T-helper 1 cell (primary cell): ENCODE measurements at places on chromosomes 16 and 17.

DNA sequence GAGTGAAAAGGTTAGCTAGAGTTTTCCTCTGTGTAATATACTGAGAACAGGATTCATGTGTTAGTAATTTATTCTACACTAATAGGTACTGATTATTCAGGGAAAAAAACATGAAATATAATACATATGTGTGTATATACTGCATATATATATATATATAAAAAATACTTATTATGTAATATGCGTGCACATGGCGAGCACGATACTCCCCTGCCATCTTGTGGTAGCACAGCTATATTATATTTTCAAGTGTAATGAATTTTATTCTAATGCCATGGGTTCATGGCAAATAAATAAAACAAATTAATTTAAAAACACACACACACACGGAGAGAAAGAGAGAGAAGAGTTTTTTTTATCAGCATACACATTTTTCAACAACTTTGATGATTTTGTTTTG is 460.6 kb downstream of the KCNJ2 start:
- no peak for DNase-seq

- no peak for DNase-seq
Measured at GRCh38 chr16:24883714-24884151, 38.0 kb downstream of the SLC5A11 start.

DNA sequence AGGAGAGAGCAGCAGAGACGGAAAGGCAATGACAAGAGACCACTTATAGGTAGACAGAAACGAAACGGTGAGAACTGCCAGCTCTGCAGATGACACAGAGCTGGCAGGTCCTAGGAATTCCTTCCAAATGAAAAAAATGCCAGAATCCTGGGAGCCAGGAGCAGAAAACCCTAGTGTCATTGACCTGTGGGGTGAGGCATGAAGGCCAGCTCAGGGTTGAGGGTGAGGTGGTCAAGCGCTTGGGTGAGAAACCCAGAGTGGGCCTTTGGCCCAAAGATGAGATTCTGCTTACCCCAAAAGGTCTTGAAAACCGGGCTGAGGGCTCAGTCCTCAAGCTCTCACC is 9.2 kb downstream of the HIC1 start:
- no peak for DNase-seq

DNA sequence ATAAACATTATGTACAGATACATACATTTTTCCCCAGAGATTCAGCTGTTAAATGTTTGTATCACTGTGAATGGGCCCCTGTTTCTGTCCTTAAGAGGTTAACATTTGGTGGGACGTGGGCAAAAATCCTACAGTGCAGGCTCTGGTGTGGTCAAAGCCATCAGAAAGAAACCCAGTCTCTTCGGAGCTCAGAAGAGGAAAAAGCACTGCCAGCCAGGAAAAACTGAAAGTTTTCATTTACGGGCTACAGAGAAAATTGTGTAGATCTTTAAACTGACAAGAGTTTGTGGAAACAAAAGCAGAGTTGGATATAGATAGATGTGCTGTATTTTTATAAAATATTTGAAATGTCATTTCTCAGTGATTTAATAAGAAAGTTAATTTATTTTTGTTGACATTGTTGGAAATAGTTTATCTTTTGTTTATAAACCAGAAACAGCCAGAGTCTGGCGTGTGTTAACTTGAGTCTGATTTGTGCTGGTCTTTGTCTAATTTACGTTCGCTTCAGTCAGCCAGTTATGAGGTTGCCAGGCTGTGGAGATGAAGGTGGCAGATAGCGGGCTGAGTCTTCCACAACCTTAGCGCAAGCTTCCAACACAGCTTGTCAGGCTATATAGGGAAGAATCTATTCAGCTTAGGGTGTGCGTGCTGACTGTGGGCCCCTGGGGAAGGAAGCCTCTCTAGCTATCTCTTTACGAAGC is 9.5 kb upstream of the TEKT3 start:
- no peak for DNase-seq

GRCh38 chr17:72985882-72986720 is 106.4 kb downstream of the SLC39A11 start:
- DNase-seq: peak; percentile 18

DNA sequence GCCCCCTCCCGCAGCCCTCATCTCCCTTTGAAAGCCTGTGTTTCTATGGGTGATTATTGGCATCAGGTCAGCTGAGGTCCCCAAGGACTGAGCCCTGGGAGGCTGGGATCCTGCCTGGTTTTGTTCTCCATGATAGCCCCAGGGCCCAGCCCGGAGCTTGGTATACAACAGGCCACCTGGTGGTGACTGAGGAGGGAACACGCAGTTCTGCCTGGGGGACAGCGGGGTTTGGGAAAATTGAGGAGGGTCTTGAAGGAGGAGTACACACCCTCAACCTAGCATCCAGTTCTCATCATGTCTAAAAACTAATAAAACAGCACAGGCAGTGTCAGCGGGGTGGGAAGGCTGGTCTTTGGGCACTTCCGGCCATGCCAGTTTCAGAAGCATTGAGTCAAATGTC is 335.1 kb downstream of the CPPED1 start:
- no peak for DNase-seq

DNA sequence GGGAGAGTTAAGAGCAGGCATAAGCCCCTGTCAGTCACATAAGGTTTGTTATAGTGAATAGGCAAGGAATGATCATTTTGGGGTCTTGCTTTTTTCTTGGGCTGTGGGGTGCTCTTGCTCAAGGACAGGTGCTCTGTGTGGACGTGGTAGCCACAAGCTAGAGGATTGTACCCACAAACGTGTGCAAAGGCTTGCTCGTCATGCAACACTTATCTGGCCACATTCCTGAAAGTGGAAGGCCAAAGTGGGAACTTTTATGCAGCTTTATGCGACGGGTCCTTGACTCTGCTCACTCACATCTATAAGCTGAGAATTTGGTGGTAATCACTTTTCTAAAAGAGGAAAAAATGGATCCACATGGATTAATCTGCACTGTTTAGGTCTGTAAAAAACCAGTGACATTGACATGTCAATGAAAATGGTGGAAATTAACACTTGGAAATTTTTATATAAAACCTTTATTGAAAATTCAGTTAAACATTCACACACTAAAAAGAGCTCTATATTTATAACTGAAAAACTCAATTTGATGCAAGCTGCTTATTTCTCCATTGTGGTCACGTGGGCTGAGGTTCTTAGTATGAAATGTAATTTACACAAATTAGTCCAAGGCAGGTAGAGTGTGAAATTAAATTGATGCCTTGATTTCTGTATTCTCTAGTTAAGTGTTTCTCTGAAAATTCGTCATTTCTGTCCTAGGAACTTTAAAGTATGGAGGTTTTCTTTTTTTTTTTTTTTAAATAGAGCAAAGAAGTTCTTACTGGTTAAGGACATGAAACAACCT is 162.3 kb downstream of the MSI2 start:
- no peak for DNase-seq

GRCh38 chr16:30839523-30840227 is 52.7 kb upstream of the ZNF629 start:
- DNase-seq: no peak
